ENCODE measurements at places on chromosomes 5 and 9.

DNA sequence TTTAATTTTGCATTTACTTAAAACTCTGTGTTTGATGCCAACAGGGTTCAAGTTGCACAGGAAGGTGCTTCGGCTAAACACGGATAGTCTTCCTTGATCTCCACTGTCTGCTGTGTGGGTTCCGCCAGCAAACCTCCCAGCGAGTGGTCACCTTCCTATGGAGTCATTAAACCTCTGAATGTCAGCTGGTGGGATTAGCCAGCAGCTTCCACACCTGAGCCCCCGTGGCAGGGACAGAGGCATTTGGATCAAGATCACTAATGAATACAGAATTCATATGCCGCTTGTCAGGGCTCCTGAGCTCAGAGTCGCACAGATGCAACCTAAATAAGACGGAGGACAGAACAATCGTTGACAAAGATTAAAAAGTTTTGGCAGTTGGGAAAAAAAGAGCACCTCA lies 39.5 kb downstream of the PSMB7 start:
- no peak for DNase-seq

- no peak for DNase-seq
These were observed 19.6 kb downstream of the LPCAT1 start for GRCh38 chr5:1504069-1504595.

DNA sequence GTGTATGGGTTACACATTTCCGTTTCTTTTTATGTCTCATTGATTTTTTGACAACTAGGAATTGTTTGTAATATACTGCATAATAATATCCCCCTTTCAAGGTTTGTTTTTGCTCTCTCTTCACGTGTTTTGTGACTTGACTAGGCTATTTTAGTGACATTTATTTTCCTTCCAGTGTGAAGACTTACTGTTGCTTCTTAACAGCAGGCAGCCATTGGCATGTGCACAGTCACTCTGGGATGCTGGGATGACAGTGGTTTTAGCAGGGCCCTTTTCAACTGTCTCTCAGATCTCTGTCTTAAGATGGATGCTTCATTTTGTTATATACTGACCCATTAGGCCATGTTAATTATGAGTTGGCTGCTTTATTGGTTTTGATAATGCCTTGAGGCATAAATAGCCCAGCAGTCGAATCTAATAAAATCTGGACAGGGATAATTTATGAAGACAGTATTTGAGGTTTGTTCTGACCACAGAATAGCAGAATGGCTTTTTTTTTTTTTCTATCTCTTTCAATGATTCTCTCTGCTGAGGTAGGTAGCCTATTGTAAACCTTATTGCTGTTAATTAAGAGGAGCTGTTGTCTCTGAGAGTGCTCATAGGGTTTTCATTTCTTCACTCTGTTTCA lies 536.0 kb downstream of the GABRG2 start:
- DNase-seq: no peak

GRCh38 chr9:131153595-131153994 lies 28.2 kb downstream of the NUP214 start:
- DNase-seq: no peak

DNA sequence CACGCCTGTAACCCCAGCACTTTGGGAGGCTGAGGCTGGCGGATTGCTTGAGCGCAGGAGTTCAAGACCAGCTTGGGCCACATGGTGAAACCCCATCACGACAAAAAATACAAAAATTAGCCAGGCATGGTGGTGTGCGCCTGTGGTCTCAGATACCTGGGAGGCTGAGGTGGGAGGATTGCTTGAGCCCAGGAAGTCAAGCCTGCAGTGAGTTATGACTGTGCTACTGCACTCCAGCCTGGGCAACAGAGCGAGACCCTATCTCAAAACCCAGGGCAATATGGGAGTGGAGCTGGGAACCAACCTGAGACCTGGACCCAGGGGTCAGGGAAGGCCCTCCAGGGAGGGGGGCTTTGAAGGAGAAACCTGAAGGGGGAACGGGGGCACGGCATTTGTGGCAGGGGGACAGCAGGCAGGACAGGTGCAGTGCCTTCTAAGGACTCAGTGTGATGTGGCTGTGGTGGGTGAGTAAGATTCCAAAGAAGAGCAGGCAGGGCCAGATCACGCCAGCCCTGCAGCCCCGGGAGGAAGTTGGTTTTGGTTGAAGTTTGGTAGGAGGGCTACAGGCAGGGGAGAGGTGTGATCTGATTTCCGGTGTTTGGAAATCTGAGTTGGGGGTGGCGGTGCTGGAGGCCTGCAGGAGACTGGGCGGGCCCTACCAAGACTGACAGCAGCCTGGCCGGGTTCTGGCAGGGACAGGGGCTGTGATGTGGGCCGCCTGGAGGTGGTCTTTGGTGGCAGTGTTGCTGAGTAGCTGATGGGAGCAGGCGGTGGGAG lies 46.2 kb downstream of the NTNG2 start:
- DNase-seq: no peak

DNA sequence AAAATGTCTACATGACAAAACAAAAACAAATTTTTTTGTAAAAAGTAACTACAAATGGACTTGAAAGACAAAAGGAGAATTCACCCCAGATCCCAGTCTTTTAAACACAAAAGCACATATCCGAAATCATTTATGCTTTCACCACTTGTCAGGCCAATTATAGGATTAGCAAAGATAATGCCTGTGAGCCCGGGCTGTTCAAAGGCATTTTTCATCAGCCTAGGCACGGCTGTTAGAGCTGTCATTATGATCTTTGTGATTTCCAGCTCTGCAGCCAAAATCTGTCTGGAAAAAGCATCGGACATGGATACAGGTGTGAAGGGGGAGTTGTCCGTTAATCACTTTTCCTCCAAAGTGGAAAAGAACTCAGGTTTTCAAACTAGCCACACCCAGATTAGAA lies 23.6 kb upstream of the RAB14 start:
- no peak for DNase-seq

GRCh38 chr9:18474783-18475182 lies 830 bp downstream of the ADAMTSL1 start:
- DNase-seq: no peak

DNA sequence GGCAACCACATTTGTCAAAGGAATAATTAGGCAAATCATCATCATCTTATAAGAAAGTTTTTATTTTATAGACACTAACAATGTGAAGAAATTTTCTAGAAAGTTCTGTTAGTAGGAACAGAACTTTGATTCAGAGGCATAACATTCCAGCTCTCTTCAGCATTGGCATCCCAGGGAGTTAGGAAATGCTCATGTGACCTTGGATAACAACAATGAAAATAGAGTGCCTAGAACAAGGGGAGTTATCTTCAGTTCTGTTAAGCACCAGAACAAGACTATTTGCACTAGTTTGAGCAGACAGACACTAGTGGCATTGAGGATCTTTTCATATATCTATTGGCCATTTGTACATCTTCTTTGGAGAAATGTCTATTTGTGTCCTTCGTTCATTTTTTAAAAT lies 7.0 kb upstream of the NMUR2 start:
- DNase-seq: no peak

GRCh38 chr5:50964746-50965653 lies 298.6 kb downstream of the PARP8 start:
- DNase-seq: no peak

- no peak for DNase-seq
These were observed 44.3 kb downstream of the FOXB2 start for GRCh38 chr9:77063645-77064285.

DNA sequence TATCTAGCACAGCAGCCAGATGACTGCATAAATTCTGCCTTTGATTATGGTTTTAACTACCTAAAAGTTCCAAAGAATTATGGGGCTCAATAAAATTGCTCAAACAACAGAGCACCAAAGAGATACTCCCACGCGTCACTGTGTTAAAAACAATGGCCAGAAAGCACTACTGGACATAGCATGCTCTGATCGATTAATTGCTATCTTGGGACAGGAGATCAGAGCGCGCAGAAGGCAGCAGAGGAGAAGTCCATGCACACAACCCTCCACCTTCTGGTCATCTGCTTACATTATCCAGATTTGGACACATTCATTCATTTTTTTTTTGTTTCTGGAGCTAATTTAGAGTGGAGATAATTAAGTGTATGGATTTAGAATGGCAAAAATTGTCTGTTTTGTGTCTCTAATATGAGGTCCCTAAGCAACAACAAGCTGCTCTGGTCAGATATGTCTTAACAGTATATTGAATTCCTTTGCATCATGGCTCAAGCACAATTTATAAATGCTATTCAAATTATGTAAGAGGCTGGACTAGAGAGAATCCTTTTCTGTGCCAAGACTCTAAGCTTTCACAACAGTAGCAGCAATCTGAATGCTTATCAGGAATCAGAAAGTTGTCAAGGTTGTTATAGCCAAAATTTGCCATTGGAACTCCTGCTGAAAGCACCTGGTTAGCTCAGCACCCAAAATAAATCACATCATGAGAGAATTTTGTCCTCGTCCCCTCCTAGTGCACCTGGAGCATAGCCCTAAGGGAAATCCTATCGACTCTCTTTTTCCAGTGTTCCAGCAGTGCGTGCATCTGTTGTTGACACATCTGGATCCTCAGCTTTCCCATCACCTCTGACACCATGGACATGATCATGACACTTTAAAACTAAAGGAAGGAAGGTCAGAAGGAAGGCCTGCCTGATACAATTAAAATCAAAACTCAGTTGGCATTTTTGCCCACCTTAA lies 98.6 kb upstream of the HMHB1 start:
- no peak for DNase-seq

- no peak for DNase-seq
These were observed 4.7 kb downstream of the ZFAND5 start for GRCh38 chr9:72360324-72360723.

GRCh38 chr5:158127536-158127935 lies 268.6 kb upstream of the CLINT1 start:
- DNase-seq: no peak

- peak; percentile 26 for DNase-seq
These were observed 315 bp downstream of the PIK3R1 start for GRCh38 chr5:68215898-68216244.

GRCh38 chr5:15065091-15065490 lies 193.5 kb upstream of the ANKH start:
- no peak for DNase-seq

DNA sequence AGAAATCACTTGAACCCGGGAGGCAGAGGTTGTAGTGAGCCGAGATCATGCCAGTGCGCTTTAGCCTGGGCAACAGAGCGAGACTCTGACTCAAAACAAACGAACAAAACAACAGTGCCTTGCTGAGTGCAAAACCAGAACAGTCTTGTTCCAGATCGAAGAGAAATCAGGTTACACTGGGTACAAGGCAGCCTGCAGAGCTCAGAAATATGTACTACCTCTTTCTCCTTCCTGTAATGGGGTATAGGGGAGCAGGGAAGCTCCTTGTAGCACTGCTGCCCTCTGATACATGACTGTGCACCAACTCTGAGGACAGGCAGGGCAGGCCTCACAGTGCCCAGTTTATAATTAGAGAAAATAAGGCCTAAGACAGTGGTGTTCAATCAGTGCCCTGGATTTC lies 24.7 kb downstream of the TBC1D2 start:
- no peak for DNase-seq

- no peak for DNase-seq
These were observed 136.6 kb upstream of the CD180 start for GRCh38 chr5:67333171-67333570.

- no peak for DNase-seq
These were observed 90.5 kb downstream of the ANKH start for GRCh38 chr5:14781106-14781505.

Measured in GM18507 (cell line).